ENCODE measurements at places on chromosomes 3 and 15. TPM values are rescaled to one million over a fixed set of nuclear protein-coding genes. Genes with fewer than 3 reads are reported as not detected.

DNA sequence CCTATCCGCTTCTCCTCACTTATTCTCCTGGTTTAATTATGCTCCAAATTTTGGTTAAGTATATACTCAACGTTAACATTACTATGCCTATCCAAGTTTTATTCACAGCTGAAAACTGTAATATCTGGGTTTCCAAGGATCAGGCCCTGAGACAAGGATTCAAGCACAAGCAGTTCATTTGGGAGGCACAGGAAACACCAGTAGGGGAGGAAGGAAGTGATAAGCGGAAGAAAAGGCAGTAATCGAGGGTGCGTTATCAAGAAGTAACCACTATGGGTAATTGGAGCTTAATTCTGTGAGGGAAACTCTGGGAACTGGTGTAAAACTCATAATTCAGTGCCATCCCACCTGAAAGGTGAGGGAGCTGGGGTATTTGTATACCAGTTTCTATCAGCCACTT lies 120.3 kb downstream of the KCNAB1 start:
- no peak for DNase-seq

GRCh38 chr15:61086012-61086411 lies 143.1 kb downstream of the RORA start:
- no peak for DNase-seq

GRCh38 chr3:54223063-54223462 lies 100.7 kb downstream of the CACNA2D3 start:
- no peak for DNase-seq

GNB4 gene
- 35.3 TPM for polyA plus RNA-seq

GASK1A gene
- 5.7 TPM for polyA plus RNA-seq

ACKR4 gene
- polyA plus RNA-seq: 1.3 TPM

- DNase-seq: no peak
Measured at GRCh38 chr3:141093397-141093796, 42.2 kb downstream of the SPSB4 start.

DNA sequence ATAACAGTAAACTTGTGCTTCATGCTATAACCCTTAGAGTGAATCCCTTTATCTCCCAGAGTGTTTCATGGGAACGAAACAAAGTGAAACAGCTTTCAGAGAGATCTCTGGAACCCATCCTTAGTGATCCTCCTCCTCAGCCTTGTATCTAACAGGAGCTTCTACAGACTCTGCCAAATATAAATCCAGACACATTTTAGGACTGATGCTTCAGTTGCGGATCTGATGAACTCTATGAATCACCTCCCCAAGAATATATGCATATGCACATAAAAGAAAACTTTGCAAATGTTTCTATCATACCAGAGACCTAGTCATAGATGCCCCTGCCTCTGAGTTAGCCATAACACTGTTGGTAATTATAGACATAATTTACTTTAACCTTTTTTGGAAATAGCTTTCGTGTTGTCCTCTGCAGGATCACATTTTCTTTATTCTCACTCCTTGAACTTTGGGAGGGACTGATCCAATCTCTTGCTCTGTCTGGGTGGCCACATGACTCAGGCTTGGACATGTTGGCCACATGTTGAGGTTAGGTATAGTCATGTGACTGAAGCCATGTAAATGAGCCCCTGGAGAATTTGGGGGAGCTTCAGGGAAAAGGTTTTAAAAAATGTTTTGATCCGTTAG lies 306.4 kb upstream of the CNTN3 start:
- peak; percentile 33 for DNase-seq

GRCh38 chr3:22115581-22115980 lies 364.6 kb upstream of the ZNF385D start:
- no peak for DNase-seq

GPR87 gene
- polyA plus RNA-seq: not detected

DNA sequence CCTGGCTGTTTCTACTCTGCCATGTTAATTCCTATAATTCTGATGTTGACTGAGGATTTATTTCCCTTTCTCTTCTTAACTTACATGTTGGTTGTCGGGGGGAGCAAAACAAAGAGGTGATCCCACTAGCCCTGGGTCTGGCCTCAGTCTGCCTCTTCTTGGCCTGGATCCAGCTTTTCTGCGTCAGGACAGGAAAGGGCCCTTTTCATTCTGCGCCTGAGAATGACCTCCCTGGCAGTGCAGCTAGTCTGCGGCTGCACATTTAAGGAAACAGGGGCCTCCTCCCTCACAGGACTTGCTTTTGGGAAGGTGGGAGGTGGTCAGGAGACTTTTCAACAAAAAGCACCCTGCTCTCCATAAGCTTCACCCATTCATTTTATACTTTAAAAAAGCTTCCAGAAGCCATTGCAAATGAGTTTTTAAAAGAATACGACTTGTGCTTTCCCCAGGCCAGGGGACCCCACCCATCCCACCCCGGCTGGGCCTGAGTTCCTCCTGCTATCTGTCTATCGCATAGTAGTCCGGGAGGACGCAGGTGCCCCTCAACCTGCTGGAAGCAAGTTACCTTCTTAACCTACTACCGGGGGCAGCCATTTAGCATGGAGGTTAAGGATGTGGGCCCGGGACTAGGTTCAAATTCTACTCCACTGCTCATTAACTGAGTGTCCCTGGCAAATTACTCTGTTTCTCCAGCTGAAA lies 21.3 kb upstream of the EHD4 start:
- DNase-seq: no peak

SLC6A1 gene
- 2.0 TPM for polyA plus RNA-seq

GRCh38 chr3:193730976-193731375 lies 138.0 kb downstream of the OPA1 start:
- DNase-seq: no peak

DNA sequence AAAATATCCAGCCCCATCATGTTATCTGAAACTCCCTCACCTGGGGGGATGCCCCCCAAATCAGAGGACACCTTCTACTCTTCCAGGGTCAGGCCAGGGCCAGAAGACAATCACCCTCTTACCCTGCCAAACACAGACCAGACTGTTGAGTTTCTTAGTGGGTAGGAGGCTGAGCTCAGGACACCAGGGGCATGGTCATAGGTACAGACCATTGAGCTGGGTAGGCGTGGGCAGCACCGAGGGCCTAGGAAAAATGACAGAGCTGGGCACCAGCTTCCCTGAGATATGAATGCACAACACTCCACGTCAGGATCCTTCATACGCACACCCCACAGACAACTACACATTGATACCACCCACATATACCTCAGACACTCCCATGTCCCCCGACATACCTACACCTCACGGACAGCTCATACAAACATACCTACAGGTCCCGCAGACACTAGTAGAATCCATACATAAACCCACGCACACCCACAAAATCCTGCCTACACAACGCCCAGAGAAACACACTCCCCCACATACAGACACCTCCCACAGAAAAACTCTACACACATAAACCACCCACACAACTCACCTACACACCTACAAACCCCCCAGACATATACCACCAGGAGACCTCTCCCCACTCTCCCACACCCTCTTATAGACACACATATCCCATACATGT lies 11.8 kb downstream of the AP3B2 start:
- no peak for DNase-seq

DNA sequence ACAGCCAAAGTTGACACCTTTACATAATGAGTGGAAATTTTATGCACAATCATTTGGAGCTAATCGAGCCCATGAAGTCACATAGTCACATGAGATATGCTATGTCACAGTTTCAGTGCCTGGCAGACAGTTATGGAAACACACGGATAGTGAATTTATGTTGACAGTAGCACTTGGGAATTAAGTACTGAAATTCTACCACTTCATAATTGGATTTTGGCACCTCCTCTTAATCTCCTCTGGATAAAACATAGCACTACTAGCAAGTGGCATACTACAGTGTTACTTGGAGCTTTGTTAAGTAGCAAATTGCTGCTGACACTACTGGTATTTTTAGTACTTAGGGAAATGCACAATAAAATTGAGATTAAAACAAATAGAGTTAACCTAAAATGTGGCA lies 1679.4 kb downstream of the OTOL1 start:
- DNase-seq: peak; percentile 2

LRRC2 gene
- polyA plus RNA-seq: 3.5 TPM

ZNF80 gene
- not detected for polyA plus RNA-seq

DNA sequence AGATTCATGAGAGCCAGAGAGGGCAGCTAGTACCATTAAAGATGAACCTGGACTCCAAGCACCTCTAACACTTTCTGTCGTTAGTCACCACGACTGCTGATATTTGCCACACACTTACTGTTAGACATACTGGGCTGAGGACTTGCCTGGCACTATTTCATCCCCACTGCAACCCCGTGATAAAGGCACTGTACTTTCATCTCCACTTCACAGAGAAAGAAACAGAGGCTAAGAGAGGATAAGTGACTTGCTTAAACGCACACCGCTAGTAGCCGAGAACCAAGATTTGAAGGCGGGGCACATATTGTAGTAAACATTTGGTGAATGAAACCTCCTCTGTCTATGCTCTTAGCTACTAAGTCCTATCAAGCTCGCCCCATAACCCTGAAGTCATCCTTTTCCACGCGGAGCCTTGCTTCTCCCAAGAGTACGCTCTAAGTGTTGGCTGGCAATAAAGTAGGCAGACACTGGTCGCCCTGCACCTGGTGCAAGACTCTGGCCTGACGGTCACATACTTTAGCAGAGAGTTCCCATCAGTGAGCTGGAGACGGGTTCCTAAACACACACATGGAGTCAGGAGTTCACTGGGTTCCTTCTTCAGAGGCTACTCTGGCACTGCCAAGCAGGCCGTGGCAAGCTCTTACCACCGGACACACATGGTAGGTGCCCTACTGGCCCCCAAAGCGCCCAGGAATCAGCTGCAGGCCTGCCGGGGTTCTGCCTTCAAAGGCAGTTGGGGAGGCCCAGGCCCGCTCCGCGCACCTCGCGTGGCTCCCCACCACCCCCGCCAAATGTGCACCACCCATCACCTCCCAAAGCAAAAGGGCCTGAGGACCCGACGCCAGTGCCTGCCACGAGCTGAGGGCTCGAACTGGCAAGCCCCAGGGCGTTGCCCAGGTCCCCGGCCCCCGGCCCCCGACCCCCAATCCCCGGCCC lies 951 bp downstream of the POMGNT2 start:
- DNase-seq: no peak

DNA sequence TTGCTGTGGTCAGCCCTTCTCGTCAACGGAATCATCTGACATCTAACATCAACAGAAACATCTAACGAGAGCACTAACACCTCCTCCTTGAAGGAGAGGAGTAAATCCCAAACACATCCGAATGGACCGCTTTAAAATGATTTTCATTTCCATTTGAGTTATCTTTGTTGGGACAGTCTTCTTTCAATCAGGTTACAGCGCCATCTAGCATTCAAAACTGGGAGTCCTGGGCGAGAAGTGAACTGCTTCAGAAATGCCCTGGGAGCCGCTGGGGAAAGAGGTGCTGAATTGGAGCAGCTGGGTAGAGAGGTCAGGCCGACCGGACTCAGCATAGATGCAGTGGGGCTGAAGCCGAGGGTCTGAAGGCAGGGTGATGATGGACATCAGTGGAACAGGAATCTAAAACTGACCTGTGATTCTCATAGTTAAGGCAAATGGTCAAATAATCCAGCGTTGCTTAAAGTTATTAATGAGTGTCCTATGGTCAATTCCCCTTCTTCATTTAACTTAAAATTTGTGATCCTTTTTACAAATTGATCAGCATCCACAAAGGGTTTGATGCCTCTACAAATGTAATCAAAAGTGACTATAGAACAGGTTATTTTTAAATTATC lies 170.0 kb upstream of the NDN start:
- DNase-seq: peak; percentile 67
